NCI-H1694 (cell line): ENCODE measurements at places on chromosomes 12 and 14.

DNA sequence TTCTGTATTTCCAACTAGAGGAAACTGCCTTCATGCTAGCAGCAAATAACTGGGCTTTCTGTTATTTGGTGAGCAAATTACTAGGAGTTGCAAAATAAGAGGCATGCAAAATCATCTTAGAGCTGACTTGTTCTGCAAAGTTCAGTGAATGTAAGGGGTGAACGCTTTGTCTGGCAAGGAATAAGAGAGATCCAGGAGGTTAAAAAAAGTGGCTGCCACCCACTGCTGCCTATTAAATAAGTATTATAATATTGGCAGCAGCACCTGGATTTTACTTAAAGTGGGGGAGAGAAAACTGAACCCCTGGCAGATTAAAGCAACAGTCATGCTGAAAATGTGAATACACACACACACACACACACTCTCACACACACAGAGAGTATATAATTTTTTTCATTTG is 557.0 kb downstream of the FLRT2 start:
- DNase-seq: no peak

GRCh38 chr12:2488596-2488995 is 306.2 kb upstream of the FKBP4 start:
- no peak for DNase-seq

DNA sequence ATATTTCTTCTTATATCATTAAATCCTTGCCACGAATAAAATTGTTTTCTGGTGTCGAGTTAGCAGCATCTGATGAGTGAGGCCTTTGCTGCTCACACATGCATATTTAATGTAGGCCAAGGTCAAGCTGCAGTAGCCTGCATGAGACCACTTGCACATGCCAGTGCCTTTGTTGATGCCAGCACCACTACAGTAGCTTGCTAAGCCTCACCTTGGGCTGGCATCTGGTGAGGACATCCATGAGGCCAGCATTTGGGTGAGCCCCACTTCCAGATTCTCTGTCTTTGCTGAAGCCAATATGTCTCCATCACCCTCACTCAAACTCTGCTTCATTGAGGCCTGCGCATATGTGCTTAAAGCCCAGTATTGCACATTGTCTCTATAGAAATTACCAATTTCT is 8.0 kb downstream of the CCDC59 start:
- DNase-seq: no peak

- DNase-seq: no peak
Observed at GRCh38 chr14:96806836-96807235, 9.7 kb downstream of the VRK1 start.

DNA sequence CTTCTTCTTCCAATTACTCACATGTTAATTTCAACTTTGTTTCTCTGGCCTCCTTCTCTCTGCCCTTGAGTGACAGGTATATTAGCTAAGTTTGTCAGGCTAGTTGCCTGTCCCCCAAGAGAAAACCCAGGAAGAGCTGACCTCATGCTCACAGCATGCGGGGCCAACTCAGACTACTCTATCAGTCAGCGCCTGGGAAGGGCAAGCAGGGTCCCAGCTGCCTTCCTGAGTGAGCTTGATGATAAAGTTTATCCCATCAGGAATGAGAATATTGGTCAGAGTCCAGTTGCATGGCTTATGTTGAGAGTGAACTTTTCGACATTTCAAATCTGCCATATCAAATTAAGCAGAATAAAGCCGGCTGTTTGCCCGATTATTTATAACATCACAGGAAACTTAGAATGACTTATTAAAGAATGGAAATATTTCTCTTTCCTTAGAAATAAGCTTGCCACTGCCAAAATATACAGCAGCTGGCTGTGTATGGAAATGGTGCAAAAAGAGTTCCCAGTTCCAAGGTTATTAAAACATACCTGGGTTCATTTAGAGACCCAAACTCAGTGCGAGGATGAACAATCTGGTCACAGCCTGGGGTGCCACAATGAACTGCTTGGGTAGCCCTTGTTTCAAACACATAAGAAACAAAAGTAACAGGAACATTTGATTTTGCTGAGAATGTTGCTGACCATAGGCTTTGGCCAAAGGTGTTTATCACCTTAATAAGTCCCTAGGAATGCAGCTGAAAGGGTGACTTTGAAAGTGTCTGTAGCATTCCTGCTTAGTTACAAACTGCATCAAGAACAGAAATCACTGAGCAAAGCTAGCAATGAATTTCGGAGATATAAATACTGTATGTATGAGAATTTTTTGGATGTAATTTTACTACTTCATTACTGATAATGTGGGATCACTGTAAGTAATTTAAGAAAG is 1553.8 kb upstream of the FLRT2 start:
- no peak for DNase-seq
